ENCODE measurements at places on chromosomes 5 and 9. TPM values are rescaled to one million over a fixed set of nuclear protein-coding genes. Genes with fewer than 3 reads are reported as not detected.

The SPATA31C1 gene
- total RNA-seq, result not detected

The GABRB2 gene
- not detected for total RNA-seq

The ERCC6L2 gene
- 28.2 TPM for total RNA-seq

The DIAPH1 gene
- 228 TPM for total RNA-seq

The PCDHB10 gene
- total RNA-seq, result not detected
